ENCODE measurements at places on chromosomes 2 and 18.

- DNase-seq: no peak
Measured at GRCh38 chr2:37923308-37924055, 1.6 kb upstream of the RMDN2 start.

GRCh38 chr2:23649819-23650218 is 264.8 kb downstream of the KLHL29 start:
- no peak for DNase-seq

DNA sequence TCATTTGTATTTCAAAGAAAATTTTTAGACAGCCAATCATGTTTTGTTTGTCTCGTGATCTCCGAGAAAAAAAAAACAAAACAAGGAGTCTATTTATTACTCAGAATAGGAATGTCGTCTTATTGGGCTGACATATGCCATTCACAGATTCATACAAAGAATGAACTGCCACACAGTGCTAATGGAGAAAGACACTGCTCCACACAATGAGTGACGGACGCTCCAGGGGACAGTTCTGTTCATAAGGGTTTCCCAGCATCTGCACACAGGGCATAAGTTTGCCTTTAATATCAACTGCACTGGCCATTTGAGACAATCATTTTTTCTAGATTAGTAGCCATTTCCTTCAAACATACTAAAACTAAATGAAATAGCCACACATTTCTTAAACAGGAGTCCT is 3.4 kb downstream of the SERTAD2 start:
- DNase-seq: no peak

DNA sequence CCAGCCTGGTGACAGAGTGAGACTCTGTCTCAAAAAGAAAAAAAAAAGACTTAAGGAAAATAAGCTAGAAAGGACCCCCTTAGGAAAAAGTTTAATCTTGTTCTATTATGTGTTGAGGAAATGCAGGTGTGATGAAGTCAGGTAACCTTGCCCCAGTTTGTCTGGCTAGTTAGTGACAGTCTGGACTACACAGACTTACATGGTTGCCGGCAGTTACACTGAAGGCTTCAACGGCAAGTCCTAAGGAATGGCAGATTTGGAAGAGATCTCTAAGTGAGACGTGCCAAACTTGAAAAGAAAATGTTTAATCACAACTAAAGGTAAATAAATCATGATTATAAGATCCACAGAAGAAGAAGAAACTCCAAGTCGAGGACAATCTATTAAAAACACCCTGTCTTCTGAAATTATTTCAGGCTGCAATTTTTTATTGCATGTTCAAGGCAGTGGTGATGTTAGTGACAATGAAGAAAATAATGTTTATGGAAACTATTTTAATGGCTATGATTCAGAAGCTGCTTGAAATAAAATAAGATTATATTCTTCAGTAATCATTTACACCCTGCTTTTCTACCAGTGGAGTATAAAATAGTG is 84.2 kb downstream of the TTC27 start:
- no peak for DNase-seq

GRCh38 chr2:215619989-215620388 is 184.1 kb upstream of the FN1 start:
- no peak for DNase-seq

- DNase-seq: no peak
Measured at GRCh38 chr18:67484458-67484857, 32.1 kb downstream of the DSEL start.

GRCh38 chr2:147683380-147683779 is 161.4 kb upstream of the ACVR2A start:
- no peak for DNase-seq

Data from suprapubic skin (tissue), 4 donors.